Stimulated activated CD8-positive, alpha-beta memory T cell treated with anti-CD3 and anti-CD28 coated beads, Interleukin-2, amount 100 ng/mL, for 48 hours (primary cell): ENCODE measurements at places on chromosomes 1 and 21.

DNA sequence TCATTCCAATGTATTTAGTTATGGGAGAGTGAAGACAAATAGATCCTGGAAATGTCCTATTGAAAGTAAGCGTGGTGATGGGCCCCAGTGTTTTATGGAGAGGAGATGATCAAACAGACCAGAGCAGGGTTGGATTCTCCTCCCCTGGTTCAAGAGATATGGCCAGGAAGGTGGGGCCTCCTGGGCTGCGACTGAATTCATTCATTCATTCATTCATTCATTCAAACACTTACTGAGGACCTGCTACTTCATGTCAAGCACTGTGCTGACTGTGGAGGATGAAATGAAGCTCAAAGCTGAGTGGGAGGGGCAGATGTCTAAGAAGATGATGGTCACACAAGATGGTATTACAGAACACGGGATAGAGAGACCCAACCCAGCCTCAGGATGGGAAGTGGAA lies 71.5 kb upstream of the TNR start:
- no peak for DNase-seq

- no peak for DNase-seq
These were observed 10.2 kb downstream of the MFN2 start for GRCh38 chr1:11990303-11991032.

DNA sequence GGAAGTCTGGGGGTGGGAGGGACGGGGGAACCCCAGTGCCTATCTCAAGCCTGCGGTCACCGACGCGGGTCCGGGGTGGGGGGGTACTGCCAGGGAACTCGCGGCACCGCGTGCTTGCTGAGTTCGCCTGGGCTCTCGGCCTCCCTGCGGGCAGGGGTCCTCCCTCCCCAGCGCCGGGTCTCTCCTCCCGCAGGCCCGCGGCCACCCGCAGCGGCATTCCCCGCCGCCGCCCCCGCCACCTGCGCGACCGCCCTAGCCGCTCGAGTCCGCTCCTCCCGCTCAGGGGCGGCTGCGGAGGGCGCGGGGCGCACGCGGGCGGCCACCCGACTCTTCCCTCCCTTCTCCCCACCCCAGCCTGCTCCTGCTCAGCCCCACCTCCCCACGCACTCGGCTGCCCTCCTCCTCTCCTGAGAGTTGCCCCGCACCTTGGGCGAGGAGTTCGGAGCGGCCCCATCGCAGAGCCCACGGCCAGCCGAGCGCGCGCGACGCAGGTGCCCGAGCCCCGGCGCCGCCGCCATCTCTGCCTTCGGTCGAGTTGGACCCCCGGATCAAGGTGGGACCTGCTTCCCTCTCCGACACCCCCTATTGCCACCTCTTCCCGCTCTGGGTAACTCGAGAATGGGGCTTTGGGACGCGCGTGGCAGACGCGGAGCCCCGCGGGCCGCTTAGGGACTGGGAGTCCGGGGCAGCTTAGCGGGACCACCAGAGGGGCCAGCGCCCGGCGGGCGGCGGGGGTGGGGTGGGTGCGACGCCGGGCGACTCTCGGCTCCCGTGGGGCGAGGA lies 105.0 kb downstream of the LEPR start:
- DNase-seq, result no peak

DNA sequence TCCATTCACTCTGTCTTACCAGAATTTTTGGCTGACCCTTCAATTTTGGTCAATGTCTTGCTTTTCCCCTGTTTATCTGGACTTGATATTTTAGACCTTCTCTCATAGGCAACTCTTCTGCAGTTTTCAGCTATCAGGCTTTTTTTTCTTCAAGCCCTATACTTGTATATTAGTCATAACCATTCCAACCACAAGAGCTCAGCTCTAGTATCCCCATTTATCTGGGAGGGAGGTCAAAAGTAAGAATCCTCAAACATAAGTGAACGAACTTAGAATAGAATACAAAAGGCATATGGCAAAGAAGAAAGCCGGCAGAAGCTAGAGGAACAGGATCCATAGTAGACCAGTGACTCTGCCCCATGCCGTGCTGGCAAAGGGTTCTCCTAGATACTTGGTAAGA lies 45.9 kb upstream of the TNFSF4 start:
- no peak for DNase-seq

DNA sequence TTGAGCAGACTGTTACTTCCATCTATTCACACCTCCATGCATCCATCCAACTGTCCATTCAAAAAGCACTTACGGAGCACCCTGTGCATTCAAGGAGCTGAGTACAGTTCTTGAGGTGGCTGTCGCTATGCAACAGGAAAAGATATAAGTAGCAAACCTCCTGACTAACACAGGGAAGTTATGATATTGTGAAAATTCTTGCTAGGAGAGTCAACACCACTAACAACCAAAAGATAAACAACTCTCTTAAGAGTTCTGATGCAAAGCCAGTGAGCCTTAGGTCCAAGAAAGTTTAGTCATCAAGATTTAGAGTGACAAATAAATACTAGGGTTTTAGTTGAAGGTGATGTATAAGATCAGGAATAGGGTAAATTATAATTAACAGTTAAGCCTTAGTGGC lies 44.5 kb upstream of the TRIM45 start:
- DNase-seq, result no peak

DNA sequence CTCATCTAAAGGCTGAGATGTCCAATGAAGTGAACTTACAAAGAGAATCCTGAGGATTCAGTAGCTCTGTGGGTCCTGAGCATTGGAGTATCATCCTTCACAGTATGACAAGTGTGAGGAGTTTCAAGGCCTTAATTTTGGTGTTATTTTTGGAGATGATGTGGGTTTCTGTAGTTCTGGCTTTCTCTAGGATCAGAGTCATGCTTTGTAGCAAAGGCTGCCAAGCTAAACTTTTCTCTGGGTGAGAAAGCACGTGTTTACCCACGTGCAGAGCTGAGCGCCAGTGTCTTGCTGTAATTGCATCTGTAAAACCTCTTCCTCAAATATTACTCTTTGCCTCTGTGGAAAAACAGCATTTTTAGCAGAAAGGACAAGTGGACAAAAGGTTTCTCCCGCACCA lies 387.8 kb upstream of the LYPLAL1 start:
- no peak for DNase-seq

DNA sequence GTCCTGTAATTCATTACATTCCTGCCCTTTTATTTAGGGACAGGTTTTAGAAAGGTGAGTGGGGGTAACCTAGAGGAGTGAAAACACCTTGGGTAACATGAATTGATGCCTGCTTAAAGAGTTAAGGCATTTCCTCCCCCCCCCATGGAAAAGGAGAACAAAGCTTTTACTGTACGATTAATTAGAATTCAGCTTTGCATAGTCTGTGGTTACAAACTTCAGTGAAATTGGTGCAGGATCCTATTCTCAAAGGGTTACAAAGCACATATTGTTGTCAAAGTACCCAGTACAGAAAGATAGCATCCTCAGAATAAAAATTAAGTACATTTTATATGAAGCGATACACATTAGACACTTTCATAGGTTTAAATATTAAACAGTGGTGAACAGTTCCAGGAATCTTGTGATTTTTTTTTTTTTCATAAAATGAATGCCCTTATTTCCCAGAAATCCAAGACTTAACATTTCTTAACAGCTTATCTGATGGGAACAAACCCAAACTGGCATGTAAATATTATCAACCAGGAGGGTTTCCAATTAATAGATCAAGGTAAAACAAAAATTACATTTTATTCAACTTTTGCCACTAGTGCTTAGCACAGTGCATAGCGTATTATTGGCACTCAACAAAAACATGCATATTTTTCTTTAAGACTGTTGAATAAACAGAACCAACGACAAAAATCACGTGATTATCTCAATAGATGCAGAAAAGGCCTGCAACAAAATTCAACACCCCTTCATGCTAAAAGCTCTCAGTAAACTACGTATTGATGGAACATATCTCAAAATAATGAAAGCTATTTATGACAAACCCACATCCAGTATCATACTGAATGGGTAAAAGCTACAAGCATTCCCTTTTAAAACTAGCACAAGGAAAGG lies 172.7 kb downstream of the PDE4B start:
- DNase-seq, result no peak
